Mammary microvascular endothelial cell (primary cell): ENCODE measurements at places on chromosomes 16 and 17. TPM values are rescaled to one million over a fixed set of nuclear protein-coding genes. Genes with fewer than 3 reads are reported as not detected.

The YBX2 gene
- total RNA-seq, result not detected in 2 replicates

The LGALS9B gene
- total RNA-seq, result not detected in 2 replicates

The ZDHHC1 gene
- total RNA-seq, result 5.2 and 6.7 TPM in 2 replicates

The ASGR1 gene
- total RNA-seq, result 2.8 and 4.1 TPM in 2 replicates

The HEXIM2 gene
- total RNA-seq, result 1.5 and 2.6 TPM in 2 replicates

The PDE6G gene
- 0.20 and 0.25 TPM in 2 replicates for total RNA-seq

The SPATA32 gene
- total RNA-seq, result not detected in 2 replicates

The TUBB3 gene
- 202 and 210 TPM in 2 replicates for total RNA-seq

The NMT1 gene
- total RNA-seq, result 78.5 and 91.4 TPM in 2 replicates

The SMIM5 gene
- not detected in 2 replicates for total RNA-seq

The IRF8 gene
- total RNA-seq, result 0.54 and 1.2 TPM in 2 replicates

The SLC5A11 gene
- not detected in 2 replicates for total RNA-seq

The KLHL10 gene
- total RNA-seq, result not detected in 2 replicates

The EPX gene
- not detected in 2 replicates for total RNA-seq

The RHBDL1 gene
- 0.07 and 0.69 TPM in 2 replicates for total RNA-seq

The DNAAF8 gene
- total RNA-seq, result 0.27 TPM in 1 of 2 replicates, not detected in the other

The C17orf58 gene
- 12.1 and 12.5 TPM in 2 replicates for total RNA-seq

The TBC1D3I gene
- total RNA-seq, result not detected in 2 replicates

The C16orf92 gene
- not detected in 2 replicates for total RNA-seq

The HEATR9 gene
- total RNA-seq, result not detected in 2 replicates

The KRT20 gene
- not detected in 2 replicates for total RNA-seq

The KIAA0753 gene
- total RNA-seq, result 6.2 and 7.1 TPM in 2 replicates

The CLEC19A gene
- not detected in 2 replicates for total RNA-seq

The KRTAP9-8 gene
- not detected in 2 replicates for total RNA-seq

The GLTPD2 gene
- total RNA-seq, result not detected in 2 replicates

The FAM83G gene
- total RNA-seq, result 24.0 and 25.9 TPM in 2 replicates

The GPR139 gene
- not detected in 2 replicates for total RNA-seq

The QPRT gene
- total RNA-seq, result not detected in 2 replicates

The CTRB1 gene
- not detected in 2 replicates for total RNA-seq

The HBZ gene
- not detected in 2 replicates for total RNA-seq

The KRTAP4-9 gene
- not detected in 2 replicates for total RNA-seq

The CA10 gene
- total RNA-seq, result not detected in 2 replicates

The TBC1D3K gene
- total RNA-seq, result not detected in 2 replicates

The ASPHD1 gene
- 0.07 and 0.34 TPM in 2 replicates for total RNA-seq

The MT4 gene
- not detected in 2 replicates for total RNA-seq

The SKAP1 gene
- 0.07 and 0.69 TPM in 2 replicates for total RNA-seq

The PSMB10 gene
- total RNA-seq, result 73.8 and 78.3 TPM in 2 replicates

The TBC1D28 gene
- total RNA-seq, result not detected in 2 replicates
